ENCODE measurements at places on chromosomes 2 and 18.

- DNase-seq: no peak
Measured at GRCh38 chr2:216741223-216741593, 45.9 kb upstream of the IGFBP5 start.

GRCh38 chr2:119261493-119262225 is 38.0 kb downstream of the STEAP3 start:
- peak; percentile 20 for DNase-seq

DNA sequence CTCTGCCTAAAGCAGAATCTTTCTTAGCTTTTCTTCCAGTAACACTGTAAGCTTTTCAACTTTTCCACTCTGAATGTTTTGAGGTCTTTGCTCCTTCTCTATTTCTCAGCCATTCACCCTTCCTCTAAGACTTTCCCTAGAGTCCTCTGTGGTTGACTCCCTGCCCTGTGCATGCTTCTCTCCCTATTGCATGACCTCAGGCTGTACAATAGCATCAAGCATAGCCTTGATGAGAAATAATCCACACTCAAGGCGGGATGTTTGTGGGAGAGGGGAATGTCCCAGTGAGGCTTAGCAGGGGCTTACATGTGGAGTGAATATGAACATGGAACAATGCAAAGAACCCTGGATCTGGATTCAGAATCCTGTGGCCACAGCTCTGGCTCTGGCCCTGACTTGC is 48.4 kb upstream of the IGFBP5 start:
- DNase-seq: no peak

DNA sequence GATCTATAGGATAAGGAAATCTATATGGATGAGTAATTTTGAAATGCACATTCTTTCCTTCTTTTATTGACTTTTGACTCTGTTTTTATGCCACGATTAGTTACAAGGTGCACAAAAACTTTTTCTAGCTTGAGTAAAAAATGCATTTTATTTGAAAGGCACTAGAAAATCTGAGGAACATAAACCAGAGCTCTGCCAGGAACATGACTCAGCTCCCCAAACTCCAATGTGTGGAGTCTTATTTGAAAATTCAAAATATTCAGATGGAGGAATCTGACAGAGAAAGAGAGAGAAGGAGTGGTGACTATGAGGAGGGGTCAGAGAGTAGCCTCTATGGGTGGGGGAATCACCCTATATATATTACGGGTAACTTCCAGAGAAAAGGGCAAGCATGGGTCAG is 231.0 kb downstream of the DCC start:
- no peak for DNase-seq

GRCh38 chr18:58580623-58581022 is 48.3 kb downstream of the ALPK2 start:
- DNase-seq: peak; percentile 81

Data from endodermal cell (in vitro differentiated cells).